Stimulated activated CD4-positive, alpha-beta T cell treated with anti-CD3 and anti-CD28 coated beads, TNF-alpha, amount 100 ng/mL, for 1 hour (primary cell): ENCODE measurements at places on chromosomes 16 and 17.

GRCh38 chr16:13262270-13263090 is 361.1 kb downstream of the SHISA9 start:
- no peak for DNase-seq

DNA sequence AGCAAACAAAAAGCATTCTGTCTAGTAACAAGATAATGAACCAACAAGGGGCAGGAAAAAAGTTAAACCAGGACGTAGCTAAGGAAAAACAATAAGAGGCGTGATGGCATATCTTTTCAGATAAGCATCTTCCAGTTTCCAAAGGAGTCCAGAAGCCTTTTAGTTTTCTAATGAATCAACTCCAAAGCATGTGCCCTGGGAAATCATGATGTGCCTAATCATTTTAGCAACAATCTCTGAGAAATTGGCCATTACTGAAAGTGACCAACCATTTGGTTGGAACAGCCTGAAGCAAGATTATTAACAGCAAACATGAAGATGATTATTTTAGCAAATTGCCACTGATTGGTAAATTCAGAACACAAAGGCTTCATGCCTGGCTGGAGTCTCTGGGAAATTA is 440.9 kb upstream of the MAF start:
- no peak for DNase-seq

- no peak for DNase-seq
These were observed 20.3 kb downstream of the CACNG5 start for GRCh38 chr17:66855204-66855603.

DNA sequence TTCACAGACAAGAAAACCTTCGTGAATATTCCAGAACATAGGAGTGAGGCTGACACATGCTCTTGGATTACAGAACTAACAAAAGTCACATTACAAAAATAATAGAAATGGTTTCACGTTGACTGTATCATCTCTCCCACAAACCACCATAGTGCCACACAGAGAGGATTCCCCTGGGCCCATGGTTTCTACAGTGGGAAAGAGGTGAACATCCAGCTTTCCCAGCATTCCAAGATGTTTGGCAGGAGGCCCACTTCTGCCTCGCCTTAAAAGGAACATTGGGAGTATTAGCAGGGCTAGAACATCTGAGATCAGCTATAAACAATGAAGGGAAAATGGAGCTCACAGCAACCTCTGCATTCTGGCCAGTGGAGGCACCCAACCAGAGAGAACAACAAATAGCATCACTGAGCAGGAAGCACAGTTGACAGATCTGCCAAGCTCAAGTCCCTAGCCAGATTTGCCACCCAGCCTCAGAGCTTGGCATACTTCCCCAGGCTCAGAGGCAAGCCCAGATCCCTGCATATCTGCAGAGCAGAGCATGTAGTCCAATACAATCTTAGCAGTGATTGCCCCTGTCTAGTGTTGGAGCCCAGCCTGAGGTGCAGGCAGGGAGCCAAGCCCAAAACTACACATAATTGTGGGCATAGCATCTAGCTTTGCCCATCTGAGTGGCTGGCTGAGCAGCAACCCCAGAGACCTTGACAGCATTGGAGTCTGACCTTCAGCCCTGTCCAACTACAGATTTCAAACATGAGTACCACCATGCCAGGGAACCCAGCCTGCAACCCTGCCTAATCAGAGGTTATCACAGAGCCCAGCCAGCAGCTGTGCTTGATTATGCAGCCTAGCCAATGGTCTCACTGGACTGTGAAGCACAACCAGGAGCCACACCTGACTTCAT is 260.4 kb downstream of the CEP112 start:
- DNase-seq = no peak

DNA sequence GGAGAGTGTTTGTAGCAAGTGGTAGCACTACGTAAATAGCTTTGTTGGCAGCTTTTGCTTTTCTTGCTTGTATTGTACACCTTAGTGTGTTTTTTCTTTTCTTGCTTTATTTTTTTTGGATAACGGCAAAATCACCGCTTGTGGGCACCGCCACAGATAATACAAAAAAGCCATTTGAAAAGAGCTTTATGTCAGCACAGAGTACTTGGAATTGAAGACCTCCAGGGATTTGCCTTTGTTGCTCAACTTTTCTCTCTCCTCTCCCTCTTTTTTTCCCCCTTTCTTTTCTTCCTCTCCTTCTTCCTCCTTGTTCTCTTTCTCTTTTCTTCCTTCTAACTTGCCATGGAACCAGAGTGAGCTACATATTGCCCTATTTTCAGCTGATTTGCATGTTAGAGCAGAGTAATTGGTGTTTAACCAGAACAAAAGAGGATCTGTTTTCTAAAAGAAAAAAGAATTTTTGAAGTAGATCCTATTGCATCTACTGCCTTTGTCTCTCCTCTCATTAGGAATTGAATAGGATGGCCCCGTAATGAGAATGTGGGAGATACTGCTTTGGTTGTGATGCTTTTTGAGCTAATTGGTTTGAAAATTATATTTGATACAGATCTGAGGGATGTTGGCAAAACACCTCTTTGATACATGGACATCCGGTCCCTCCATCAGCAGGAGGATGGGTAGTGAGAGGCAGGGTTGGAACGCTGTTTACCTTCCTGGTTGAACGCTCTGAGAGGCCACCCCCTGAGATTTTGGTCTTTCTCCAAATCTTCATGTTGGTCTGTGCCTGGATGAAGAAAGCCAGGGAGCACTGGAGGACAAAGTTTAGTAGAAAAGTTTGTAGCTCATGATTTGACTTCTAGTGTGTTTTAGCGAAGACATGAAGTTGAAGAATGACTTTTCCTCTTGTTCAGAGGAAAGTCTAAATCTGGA is 85.6 kb downstream of the MSI2 start:
- DNase-seq = no peak

GRCh38 chr16:8742068-8742467 is 55.4 kb downstream of the TMEM186 start:
- no peak for DNase-seq

DNA sequence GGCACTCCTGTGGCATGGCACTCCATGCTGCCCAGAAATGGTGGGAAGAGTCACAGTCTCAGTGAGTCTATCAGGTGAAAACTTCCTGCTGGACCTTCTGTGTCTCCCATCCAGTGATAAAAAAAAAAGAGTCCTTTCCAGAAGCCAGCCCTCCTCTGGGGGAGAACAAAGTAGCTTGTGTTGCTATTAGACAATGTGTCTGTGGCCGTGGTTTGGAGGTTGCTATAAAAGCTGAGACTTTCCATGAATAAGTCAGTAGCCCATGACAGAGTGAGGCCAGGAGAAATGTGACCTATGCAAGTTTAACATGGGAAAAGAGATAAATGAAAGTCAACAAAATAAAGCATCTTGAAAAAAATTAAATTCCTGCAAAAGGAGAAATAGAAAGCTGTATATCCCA is 250.7 kb upstream of the MON1B start:
- DNase-seq = no peak

- DNase-seq = no peak
These were observed 191.8 kb downstream of the STX8 start for GRCh38 chr17:9383826-9384225.

DNA sequence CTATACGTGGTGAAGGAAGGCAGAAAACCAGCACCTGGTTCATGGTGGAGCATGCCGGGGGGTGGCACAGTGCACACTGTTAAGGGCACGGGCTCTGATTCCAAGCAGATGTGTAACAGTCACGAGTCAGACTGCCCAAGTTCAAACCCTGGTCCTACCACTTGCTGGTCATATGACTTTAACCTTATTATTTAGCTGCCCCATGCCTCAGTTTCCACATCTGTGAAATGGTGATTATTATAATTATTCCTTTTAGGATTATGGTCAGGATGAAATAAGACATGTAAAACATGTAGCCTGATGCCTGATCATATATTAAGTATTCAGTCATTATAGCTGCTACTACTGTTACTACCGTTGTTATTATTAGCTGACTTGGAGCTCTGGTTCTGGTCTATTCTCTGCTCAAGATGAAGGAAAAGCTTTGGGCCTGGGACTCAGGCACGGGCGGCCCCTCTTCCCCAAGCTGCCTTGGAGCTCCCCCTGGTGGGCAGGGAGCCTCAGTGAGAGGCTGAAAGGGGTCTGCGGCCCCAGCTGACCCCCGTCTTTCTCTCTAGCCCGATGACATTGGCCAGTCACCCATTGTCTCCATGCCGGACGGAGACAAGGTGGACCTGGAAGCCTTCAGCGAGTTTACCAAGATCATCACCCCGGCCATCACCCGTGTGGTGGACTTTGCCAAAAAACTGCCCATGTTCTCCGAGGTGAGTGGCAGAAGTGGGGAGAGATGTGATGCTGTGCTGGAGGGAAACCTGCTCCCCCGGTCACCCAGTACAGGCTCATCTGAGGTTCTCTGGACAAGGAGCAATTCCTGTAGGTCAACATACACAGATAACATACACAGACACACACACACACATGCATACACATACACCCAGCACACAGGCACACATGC is 14.0 kb downstream of the NR1D1 start:
- no peak for DNase-seq

DNA sequence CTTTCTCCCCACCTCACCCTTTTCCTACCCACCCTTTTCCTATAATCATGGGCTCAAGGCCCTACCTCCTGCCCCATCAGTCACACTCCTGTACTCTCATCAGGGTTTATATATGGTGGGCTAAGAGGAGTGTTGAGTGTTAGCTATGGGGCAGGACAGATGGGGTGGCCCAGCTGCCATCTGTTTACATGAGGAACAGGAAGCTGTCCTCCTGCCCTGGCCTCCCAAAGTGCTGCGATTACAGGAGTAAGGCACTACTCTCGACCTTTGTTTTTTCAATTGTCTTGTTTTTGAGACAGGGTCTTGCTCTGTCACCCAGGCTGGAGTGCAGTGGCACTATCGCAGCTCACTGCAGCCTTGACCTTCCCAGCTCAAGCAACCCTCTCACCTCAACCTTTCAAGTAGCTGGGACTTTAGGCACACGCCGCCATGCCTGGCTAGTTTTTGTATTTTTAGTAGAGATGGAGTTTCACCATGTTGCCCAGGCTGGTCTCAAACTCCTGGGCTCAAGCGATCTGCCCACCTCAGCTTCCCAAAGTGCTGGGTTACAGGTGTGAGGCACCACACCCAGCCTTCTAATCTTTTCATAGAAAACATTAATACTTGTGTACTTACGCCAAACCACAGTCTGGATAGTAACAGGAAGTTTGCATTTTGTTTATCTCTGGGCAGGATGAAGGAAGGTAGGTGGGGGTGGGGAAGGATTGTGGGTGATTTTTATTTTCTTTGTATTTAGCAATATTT is 1.6 kb downstream of the TRADD start:
- DNase-seq = no peak

- DNase-seq = no peak
These were observed 4.1 kb upstream of the PITPNA start for GRCh38 chr17:1566505-1567199.

DNA sequence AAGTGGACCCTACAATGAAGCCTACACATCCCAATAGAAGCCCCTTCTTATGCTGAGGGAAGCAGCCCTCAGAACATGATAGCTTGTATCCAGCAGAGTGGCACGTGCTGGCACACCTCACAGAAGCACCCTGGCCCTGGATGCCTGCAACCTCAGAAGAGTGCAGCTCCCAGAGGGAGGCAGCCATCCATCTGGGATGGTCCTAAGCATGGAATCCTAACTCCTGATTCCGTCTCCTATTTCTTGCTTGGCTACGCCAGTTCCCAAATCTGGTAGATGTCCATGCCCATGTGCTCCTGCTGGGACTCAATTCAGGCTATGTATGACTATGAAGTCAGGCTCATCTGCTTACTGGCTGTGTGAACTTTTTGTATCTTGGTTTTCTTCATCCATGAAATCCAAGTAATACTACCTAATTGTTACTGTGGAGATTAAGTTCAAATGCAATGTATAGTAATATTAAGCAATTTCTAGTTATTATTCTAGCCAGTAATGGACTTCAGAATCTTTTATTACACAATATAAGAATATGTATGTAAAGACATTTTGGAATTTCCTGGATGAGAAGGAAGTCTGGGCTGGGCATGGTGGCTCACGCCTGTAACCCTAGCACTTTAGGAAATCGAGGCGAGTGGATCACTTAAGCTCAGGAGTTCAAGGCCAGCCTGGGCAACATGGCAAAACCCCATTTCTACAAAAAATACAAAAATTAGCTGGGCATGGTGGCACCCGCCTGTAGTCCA is 32.4 kb downstream of the SIAH1 start:
- DNase-seq = no peak

- DNase-seq = no peak
These were observed 7.8 kb downstream of the LGALS3BP start for GRCh38 chr17:78971756-78972506.

DNA sequence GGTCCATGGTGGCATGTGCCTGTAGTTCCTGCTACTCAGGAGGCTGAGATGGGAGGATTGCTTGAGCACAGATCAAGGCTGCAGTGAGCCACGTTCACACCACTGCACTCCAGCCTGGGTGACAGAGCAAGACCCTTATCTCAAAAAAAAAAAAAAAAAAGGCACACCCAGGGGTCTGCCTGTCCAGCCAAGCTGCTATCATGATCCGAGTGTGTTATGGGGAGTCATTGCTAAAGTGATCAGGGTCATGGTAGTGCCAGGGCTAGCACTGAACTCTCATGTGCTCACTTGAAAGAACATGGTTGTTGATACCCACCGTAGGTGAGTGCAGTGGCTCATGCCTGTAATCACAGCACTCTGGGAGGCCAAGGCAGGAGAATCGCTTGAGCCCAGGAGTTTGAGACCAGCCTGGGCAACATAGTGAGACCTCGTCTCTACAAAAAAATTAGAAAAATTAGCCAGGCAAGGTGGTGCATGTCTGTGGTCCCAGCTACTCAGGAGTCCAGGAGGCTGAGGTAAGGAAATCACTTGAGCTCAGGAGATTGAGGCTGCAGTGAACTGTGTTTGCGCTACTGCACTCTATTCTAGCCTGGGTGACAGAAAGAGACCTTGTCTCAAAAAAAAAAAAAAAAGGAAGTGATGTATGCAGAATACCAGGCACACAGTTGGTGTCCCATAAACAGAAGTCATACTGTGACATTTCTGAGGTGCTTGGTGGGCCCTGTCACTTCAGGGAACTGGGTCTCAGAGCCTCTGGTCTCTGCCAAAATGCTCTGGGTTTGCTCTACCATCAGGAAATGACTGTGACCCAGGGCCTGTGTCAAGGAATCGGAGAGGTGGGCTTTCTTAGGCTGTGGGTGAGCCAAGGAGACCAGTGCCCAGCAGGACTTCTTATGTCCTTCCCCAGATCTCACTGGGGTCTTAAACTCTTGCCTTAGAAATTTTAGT is 2.2 kb downstream of the PRM1 start:
- no peak for DNase-seq
